Effector memory CD8-positive, alpha-beta T cell (primary cell): ENCODE measurements at places on chromosomes 5 and 9.

DNA sequence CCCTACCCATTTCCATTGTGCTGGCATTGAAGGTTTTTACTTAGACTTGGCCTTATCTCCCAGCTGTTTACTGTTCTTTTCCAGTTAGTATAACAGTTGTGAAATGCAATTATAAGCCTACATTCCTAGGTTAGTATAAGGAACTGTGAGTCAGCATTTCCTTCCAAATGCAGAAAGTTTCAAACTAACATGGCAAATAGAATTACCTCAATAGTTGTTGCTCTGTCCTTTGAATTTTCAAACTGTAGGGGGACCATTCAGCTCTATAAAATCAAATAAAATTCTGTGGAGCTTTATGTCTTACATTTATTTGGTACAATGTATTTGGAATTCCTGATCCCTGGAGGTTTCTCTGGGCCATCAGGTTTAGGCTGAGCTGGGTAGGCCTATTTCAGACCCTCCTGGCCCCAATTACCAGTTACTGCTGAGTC lies 47.2 kb downstream of the ARHGEF28 start:
- no peak for DNase-seq

DNA sequence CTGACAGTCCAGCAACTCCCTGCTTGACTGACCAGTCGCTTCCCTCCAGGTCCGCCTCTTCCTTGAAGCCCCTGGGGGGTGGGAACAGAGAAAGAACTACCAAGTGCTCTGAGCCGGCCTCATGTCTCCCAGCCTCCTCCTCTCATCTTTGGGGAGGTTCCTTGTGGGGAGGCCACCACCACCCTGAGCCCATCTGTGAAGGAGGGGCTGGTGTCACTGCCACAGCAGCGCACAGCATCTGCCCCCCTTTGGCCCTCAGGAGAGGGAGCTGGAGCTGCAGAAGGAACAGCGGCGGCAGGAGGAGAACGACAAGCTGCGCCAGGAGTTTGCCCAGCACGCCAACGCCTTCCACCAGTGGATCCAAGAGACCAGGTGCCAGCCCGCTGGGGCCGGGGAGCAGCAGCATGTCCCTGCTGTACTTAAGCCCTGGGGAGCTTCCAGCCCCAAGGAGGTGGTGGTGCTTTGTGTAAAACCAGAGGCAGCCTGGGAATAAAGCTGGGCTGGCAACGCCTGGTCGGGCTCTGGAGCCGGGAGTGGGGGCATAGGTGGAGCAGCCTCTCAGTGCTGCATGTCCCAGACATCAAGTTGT lies 29.4 kb downstream of the DYNC2I2 start:
- DNase-seq = no peak

- DNase-seq = no peak
These were observed 48.8 kb downstream of the CEMIP2 start for GRCh38 chr9:71719562-71719961.

- no peak for DNase-seq
These were observed 430.8 kb upstream of the TNC start for GRCh38 chr9:115548609-115549260.

- no peak for DNase-seq
These were observed 124.9 kb downstream of the EBF1 start for GRCh38 chr5:158974775-158975174.

DNA sequence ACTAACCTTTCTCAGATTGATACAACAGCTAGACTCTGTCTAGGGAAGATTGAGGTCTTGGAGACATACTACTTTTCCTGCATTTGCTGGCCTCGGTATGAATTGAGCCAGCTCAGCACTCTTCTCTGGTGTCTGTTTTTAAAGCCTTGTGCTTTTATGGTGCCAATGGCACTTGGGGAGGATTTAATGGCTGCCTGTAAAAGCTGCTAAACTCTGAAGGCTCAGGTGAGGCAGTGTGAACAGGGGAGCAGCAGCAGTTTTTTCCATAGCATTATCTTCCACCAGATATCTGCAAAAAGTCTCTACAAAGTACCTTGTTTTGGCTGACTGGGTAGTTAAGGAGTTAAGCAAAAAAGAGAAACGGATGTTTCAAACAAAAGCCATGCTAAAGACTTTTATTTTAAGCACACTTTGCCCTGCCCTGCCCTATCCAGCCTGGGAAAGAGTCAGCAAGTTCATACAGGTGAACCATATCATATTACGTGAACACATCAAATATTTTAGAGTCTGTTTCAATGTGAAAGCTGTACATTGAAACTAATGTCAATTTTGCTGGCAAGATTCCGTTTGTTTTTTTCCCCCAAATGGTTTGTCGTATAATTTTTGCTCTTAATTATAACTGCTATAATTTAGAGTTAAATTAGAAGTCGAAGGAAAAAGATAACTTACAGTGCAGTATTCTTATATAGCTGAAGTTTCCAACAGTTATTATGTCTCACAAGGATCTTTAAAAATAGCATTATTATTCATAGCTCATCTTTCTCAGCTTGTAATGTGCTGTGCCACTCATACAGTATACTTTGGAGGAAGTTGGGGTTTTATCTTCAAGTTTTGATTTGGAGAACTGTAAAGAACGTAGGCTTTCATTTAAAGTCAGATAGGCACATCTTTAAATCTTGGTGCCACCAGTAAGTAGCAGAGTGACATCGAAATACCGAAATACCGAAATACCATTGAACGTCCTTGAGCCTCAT lies 424.1 kb upstream of the CD180 start:
- no peak for DNase-seq

DNA sequence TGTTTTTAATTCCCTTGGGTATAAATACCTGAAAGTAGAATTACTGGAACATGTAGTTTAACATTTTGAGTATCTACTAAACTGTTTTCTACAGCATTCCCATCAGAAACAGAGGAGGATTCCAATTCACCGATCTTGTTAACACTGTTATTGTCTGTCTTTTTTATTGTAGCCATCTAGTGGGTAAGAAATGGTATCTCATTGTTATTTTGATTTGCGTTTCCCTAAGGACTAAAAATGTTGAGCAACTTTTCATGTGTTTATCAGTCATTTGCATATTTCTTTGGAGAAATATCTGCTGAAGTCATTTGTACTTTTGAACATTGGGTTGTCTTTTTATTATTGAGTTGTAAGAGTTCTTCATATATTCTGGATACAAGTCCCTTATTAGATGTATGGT lies 135.2 kb upstream of the NFIL3 start:
- no peak for DNase-seq

- no peak for DNase-seq
These were observed 75.5 kb downstream of the UNC13B start for GRCh38 chr9:35237311-35237710.

DNA sequence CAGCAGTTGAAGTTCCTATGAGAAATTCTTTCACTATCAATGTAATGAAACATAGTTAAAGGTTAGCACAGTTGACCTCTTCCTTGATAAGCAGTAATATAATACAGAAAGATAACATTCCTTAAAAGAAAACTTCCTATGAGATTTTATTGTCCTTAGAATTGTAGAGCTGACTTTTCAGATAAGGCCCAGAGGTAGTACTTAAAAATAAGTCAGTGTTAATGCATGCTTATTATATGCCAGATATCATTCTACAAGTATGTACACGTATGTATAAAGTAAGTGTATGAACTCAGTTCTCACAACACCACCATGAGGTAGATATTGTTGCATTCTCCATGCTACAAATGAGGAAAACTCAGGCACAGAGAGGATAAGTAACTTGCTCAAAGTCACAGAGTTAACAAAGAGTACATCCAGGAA lies 15.3 kb downstream of the AP3S1 start:
- DNase-seq = no peak

DNA sequence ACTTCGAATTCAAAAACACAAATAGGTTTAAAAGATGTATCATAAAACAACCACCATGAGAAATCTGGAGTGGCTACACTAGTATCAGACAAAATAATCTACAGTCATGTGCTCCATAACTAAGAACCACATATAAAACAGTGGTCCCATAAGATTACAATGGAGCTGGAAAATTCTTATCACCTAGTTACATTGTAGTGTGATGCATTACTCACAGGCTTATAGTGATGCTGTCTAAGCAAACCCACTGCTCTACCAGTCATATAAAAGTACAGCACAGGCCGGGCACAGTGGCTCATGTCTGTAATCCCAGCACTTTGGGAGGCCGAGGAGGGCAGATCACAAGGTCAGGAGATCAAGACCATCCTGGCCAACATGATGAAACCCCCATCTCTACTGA lies 160.1 kb downstream of the ROR2 start:
- no peak for DNase-seq

DNA sequence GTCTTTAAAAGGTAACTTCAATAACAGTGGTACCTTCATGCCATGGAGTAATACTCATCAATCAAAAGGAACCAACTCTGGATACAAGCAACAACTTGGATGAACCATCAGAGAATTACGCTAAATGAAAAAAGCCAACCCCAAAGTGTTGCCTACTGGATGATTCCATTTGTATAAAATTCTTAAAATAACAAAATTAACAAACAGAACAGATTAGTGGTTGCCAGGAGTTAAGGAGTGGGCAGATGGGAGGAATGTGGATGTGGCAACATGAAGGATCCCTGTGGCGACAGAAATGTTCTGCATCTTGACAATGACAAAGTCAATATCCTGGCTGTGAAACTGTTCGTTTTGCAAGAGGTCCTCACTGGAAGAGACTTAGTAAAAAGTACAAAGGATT lies 50.5 kb downstream of the SPTLC1 start:
- DNase-seq = no peak

DNA sequence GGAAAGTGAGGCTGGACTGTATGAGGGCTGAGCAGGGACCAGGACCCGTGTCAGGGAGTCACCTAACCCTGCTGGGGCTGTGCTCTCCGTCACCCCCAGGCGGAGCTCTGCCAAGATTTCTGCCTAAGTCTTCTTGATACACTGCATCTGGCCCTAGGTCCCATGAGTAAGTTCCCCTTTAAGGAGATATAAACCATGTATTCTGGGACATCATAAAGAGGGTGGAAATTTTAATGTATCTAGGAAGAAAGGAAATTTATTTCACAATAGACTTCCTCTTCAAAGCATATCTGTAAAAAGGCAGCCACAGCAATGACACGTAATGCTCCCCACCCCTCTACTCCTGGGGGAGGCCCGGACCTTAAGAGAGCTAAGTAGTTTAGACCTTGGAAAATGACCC lies 183.4 kb downstream of the FBXL7 start:
- no peak for DNase-seq

- no peak for DNase-seq
These were observed 241.2 kb downstream of the FAM114A2 start for GRCh38 chr5:153797484-153797883.

GRCh38 chr9:108049026-108049607 lies 559.5 kb upstream of the KLF4 start:
- no peak for DNase-seq

DNA sequence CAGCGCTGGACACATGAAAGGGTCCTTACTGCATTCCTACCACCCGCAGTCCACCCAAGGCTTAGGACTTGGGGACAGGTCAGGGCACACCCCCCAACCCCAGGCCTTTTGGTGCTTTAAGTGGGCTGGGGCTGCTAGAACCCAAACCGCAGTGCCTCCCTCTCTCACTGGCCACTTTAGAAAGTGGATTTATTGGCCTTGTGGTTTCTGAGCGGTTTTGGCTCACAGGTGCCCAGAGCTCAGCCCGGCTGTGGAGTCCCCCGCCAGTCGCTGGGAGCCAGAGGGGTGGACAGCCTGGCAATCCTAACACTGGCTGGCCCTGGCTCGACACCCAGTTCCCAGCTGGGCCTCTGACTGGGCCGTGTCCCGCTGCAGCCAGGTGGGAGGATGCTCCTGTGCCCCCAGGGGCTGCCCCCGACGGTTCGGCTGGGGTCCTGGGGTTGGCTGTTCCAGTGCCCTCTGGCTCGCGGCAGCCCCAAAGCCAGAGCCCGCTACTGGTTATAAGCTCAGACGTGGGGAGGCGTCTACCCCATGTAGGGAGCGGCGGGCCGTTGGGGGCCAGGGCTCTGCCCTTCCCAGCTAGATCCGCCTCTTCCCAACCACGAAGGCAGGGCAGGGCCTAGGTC lies 65.2 kb upstream of the RNU6ATAC start:
- no peak for DNase-seq

GRCh38 chr5:88450239-88450638 lies 181.6 kb upstream of the TMEM161B start:
- DNase-seq = no peak

DNA sequence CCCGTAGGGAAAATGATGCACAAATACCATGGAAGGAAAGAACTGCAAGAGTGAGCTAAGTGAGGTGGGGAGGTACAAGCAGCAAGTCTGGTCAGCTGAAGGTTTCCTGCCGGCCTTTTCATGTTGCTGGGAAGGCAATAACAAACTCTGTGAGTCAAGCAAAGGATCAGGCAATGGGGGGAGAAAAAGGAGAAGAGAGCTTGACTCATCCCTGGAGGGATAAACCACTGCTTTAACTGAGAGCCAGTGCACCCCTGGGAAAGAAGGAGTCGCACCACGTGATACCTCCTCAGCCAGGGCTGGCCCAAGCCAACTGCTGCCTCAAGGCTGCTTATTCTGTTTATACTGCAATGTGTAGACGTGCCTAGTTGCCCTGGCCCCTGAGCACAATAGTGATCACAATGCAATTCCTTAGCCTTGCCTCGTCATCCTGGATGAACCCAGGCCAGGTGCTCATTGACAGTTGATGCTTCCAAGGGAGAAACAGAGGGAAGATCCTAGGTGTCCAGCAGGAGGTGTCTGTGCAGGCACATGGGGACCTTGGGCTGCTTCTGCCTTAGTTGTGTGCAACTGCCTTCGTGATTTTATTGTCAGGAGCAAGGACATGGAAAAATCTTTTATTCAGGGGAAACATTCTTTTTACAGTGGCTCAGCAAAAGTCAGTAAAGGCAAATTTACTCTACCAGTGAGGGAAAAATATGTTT lies 203.0 kb upstream of the TUT7 start:
- no peak for DNase-seq
